ENCODE measurements at places on chromosomes 4 and X.

GRCh38 chr4:76639288-76639687, 204.3 kb downstream of the SHROOM3 start:
- DNase-seq, result no peak

DNA sequence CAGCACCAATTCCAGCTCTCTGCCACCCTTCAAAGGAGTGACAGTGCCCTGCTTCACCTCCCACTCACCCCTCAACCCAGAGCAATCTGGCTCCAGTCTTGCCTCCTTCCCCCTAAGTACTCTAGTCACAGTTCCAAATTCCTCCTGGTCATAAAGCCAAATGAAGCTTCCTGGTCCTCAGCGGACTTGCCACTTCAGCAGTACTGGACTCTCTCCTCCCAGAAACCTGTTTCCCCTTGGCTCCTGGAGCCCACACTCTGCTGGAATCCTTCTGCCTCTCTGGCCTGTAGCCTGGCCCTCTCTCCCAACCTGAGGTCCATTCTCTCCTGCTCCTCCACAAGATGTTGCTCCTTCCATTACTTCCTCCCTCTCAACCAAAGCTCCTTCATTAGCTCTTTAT, 52.6 kb upstream of the MTM1 start:
- DNase-seq, result no peak

- DNase-seq, result no peak
These were observed 29.2 kb upstream of the TRIM2 start for GRCh38 chr4:153174821-153175567.

DNA sequence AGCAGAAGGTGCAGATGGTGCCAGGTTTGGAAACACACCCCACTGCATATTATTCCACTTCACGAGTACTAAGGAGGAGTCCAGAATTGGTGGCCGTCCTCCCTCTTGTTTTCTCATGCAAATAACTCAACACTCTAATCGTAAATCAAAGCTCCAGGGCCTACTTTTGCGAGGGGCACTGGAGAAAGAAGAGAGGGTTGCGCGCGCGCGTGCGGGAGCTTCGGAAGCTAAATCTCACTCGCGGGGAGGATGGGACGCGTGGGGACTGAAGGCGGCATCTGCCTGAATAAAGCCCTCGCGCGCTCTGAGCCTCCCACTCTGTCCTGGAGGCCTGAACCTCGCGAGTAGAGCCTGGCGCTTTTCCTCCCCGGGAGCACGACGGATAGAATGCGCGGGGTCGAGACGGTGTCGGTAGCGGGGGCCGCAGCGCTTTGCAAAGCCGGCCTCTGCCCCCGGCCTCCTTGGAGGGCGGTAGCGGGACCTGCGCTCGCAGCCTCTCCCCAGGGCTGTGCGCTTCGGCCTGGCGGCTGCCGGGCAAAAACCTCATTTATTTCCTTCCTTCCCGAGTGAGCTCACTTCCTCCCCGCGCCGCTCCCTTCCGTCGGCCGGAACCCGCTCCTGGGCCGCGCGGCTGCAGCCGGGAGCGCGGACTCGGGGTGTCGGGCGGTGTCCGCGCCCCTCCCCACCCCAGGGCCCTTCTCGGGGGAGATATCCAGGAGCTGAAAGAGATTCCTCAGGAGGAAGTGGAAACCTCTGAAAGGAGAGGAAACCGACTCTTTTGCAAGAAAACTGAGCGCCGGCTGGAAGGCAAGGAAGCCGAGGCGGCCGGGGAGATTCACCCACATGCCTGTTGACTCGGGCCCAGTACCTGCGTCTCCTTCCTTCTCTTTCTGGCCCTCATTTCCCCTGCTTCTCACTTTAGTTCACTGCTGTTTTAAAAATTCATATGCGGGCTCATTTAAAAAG, 20.7 kb downstream of the HAND2 start:
- DNase-seq, result no peak

DNA sequence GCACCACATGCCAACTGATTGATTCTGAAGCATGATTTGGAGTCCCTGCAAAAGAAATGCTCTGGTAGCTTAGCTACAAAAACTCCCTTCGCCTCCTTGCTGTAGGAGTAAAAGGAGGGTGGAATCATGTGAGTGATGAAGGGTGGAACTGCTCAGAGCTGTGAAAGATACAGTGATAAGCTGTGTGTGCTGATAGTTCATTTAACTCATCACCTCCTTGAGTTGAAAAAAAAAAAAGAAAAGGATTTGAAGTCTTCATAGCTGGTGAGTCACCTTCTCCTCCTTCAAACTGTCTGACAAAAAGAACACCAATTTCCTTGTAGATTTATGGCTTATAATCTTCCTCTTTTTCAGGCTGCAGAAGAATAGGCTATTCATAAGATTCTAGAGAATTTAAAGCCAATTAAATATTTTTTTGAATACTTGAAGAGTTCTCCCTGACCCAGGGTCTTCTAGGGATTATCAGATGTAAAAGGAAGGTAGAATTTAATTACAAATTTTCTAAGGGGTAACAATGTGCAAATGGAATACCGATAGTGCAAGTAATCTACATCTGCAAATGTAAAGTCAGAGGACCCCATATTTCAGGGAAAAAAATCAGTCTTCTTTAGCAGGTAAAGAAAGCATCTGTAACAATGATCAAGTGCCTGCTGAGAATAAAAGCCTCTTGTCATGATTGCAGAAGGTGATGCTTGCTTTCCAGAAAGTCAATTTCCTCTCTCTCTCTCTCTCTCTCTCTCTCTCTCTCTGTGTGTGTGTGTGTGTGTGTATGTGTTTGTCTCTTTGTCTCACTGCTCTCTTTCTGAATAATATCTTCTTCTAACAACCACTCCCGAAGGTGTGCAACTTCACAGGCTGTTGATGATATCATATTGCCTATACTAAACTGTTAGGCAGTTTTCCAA, 208.8 kb upstream of the VEGFC start:
- DNase-seq, result peak; percentile 79
